ENCODE measurements at places on chromosomes 12 and 14.

GRCh38 chr12:20863056-20863455, 52.6 kb downstream of the SLCO1B3 start:
- no peak for DNase-seq

DNA sequence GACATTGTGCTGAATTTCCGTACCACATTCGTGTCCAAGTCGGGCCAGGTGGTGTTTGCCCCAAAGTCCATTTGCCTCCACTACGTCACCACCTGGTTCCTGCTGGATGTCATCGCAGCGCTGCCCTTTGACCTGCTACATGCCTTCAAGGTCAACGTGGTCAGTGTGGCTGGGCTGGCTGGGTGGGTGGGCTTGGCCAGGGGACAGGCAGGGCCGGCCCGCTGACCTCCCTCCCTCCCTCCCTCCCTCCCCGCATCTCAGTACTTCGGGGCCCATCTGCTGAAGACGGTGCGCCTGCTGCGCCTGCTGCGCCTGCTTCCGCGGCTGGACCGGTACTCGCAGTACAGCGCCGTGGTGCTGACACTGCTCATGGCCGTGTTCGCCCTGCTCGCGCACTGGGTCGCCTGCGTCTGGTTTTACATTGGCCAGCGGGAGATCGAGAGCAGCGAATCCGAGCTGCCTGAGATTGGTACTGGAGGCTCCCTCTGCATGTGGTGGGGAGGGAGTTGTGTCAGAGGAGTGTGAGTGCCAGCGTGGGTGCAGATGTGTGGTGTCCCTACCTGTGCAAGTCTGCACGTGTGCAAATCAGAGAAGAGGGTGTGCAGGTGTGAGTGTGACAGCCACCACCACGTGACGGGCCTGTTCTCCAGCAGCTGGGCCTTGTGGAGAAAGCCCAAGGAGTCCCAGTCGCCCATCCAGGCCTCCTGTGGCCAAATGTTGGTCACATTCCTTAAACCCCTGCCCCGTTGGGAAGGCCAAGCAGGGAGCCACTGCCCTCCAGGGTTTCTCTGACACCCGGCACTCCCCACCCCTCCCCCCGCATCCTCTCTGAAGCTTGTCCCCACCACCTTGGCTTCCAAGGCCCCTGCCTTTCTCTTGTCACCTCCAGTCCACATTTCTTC, 5.3 kb downstream of the KCNH3 start:
- no peak for DNase-seq

GRCh38 chr12:4420138-4420670, 25.4 kb downstream of the FGF6 start:
- no peak for DNase-seq

DNA sequence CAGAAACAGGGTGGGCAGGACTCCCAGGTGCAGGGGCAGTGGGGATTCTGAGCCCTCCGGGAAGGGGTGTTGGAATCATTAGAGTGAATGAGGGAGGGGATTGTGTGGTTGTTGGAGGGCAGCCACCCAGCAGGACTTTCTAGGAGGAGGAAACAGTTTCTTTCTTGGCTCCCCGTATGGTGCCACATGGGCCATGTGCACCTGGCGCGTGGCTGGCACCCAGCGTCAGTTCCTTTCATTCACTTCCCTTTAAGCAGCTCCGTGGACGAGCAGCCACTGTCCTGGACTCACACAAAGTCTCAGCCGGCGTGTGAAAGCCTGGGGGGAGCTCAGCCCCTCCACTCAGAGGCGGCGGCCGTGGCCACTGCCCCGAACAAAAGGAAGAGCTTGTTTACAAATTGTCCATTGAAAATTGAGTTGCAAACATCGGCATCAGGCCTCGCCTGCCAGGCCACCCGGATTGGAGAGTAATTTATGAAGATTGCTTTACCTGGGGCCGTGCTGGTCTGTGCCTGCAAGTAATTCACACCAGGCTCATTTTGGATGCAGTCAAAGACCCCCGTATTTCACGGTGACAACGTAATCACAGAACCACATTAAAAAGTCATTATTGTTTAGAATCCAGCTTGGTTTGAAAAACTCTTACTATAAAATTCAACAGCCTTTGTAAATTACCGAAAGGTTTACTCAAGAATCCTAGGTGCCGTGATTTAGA, 101.7 kb upstream of the C14orf180 start:
- no peak for DNase-seq

- DNase-seq: no peak
These were observed 13.7 kb downstream of the KTN1 start for GRCh38 chr14:55593698-55594097.

- DNase-seq: no peak
These were observed 13.6 kb downstream of the PAPLN start for GRCh38 chr14:73250781-73251500.

DNA sequence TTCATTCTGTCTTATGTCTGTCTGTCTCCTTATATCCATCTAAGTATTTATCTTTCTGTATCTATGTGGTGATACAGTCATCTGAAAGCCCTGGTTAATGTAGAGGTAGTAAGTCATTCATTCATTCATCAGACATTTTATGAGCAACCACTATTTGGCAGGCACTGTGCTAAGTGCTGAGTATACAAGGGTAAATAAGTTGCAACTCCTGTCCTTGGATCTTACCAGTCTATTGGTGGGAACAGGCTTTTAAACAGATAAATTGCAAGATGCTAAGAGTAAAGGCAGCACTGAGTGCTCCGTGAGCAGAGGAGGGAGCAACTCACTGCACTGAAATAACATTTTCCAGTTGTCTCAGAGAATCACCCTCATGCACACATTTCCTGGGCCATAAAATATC, 68.6 kb downstream of the TMEM30B start:
- DNase-seq: no peak

DNA sequence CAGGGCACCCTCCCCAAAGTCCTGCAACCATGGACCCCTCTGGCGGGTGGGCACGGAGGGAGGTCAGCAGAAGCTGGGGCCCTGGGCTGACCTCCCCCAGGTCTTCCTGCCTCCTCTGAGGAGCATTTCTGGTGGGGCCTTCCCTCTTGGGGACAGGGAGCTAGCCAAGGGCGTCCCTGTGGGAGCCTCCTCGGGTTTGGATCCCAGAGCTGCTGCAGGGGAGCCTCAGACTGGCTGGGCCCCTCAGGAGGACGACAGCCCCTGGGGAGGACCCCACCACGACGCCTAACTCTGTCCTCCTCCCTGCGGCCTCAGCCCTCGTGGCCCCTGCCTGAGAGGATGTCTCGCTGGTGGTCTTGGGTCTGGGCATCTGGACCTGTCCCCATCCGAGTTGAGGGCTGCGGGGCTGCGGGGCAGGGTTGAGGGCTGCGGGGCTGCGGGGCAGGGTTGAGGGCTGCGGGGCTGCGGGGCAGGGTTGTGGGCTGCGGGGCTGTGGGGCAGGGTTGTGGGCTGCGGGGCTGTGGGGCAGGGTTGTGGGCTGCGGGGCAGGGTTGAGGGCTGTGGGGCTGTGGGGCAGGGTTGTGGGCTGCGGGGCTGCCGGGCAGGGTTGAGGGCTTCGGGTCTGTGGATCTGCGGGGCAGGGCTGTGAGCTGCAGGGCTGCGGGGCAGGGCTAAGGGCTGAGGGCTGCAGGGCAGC, 37.4 kb downstream of the FBRSL1 start:
- no peak for DNase-seq

- no peak for DNase-seq
These were observed 51.2 kb downstream of the ARMH4 start for GRCh38 chr14:58100735-58101368.

DNA sequence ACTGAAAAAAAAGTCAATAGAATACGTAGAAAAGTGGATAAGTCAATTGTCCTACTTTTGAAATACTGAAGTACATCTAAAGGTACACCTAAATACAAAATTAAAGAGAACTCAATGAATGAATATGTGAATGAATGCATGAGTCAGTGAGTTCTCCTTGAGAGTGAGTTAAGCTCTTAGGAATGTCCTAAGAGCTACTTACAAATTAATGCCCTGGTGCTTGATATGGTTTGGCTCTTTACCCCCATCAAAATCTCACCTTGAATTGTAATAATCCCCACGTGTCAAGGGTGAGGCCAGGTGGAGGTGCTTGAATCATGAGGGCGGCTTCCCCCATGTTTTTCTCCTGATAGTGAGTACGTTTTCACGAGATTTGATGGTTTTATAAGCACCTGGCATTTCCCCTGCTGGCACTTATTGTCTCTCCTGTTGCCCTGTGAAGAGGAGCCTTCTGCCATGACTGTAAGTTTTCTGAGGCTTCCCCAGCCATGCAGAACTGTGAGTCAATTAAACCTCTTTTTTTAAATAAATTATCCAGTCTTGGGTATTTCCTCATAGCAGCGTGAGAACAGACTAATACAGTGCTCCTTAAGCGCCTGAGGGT, 192.2 kb upstream of the ARHGAP5 start:
- DNase-seq: no peak

DNA sequence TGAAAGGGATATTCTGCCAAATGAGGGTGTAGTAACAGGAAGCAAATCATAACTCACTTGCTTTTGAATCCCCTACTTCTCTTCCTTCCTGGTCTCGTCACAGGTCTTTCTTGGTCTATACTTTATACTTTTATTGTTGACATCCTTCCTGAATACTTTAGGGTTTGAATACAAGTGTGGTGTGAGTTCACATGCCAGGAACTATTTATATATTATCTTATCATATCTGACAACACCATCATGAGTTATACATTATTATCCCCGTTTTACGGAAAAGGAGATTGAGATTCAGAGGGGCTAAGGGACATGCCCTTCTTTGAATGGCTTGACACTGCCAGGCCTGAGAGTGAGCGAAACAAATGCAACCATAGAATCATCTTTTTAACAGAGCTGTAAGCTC, 33.0 kb upstream of the TSPAN8 start:
- no peak for DNase-seq

- DNase-seq: peak; percentile 55
These were observed 93.9 kb downstream of the KSR2 start for GRCh38 chr12:117874842-117875434.

DNA sequence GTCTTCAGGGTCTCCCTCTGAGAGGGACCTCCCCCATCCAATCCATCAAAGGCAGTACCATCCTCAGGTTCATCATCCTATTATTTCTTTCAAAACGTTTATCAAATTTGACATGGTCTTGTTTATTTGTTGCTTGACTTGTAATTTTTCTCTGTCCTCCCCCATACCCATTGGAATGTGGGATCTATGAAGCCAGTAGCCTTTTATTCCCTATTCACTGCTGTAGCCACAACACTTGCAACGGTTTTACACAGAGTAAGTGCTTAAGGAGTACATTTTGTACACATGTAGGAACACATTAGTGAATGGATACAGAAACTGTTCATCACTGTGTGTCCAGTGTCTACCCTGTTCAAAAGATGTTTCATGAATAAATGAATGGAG, 41.5 kb downstream of the IGF1 start:
- DNase-seq: no peak

DNA sequence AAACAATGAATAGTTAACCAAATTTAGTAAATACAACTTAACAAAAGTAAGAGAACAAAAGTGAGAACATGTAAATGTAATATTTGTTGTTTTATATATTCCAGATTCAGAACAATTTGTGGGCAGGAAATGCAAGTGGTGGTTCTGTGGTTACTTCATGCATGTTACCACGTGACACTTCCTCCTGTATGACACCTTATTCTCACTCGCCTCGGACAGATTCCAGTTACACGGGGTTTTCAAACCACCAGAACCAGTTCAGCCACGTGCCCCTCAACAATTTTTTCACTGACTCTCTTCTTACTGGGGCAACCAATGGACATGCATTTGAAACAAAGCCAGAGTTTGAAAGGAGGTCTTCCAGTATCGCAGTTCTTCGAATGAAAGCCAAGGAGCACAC, 21.0 kb downstream of the ALX1 start:
- DNase-seq: no peak

- no peak for DNase-seq
These were observed 610.6 kb upstream of the TBX3 start for GRCh38 chr12:115294453-115295133.

DNA sequence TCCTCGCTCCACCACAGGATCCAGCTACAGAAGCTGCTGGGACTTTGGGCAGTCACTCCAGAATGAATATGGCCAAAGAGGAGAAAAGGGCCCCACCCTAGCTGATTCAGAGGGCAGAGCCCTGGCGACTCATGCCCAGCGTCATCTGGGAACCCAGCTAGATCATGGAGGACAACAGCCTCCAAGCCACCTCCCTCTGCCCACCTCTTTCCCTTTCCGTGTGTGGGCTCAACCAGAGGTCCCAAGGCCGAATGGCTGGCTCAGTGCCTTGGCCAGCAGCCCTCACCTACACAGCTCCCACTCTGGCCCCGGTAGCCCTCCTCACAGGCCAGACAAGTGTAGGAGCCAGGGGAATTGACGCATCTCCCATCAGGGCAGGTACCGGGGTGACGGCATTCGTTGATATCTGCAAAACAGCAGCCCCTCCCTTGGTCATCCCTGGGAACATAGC, 17.4 kb downstream of the ISCA2 start:
- DNase-seq: no peak

DNA sequence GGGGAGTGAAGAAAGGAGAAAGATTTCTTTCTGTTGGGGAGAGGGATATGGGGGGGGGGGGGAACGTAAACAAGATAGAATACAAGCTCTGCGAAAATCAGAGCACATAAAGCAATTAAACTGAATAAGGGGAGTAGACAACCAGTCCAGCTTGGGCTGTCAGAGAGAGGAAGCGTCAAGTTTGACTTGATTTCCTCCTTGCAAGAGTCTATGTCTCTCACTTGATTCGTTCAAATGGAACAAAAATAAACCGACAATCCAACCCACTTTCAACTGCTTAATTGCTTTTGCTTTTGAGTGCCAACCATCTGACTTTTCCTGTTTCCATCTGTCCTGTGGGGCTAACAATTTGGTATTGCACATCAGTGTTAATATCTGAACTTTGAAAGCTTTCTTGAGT, 942 bp downstream of the SYT1 start:
- no peak for DNase-seq

- DNase-seq: no peak
These were observed 290.7 kb upstream of the TMPO start for GRCh38 chr12:98224584-98225221.

DNA sequence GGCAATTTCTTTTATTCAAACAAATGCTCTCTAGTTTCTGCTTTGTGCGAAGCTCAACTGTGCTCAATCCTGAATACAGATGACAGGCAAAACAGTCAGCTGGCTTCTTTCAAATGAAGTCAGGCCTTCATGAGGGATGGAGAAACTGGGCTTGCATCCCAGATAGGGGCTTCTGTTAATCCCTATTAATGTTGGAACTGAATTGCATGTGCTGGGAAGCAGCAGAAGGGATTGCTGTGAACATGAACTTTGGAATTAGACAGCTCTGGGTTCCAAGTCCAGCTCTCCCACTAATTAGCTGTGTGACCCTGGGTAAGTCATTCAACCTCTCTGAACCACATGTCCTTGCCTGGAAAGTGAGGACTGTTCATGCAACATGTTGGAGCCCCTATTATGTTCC, 21.1 kb upstream of the CORO1C start:
- DNase-seq: no peak

DNA sequence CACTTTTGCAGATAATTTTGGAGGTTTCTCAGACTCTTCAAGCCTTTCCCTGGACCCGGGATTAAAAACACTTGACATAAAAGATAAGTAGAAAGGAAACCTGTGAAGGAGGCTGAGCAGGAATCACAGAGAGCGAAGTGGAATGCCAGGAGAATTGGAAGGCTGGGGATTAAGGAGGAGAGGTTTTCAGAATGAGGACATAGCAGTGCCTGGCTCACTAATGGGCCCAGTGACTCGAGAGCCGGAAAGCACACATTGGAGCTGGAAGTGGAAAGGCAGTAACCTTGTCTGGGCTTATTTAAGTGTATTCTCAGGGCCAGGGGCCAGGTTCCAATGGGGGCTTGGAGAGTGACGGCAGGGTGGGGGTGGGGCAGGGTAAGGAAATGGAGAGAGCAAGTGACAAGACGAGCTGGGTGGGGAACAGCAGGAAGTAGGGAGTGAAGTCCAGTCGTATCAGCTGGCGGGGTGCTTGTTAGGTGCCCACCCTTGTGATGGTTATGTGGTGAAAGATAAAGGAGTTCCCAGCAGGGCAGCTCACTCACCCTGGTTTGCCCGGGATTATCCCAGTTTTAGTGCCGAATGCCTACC, 13.1 kb downstream of the EVL start:
- no peak for DNase-seq

Data from stimulated activated CD8-positive, alpha-beta memory T cell treated with anti-CD3 and anti-CD28 coated beads, Interleukin-7, amount 100 ng/mL, for 24 hours (primary cell).